ENCODE measurements at places on chromosomes 2 and 18.

- no peak for DNase-seq
Observed at GRCh38 chr2:3505771-3506170, 13.6 kb downstream of the ADI1 start.

DNA sequence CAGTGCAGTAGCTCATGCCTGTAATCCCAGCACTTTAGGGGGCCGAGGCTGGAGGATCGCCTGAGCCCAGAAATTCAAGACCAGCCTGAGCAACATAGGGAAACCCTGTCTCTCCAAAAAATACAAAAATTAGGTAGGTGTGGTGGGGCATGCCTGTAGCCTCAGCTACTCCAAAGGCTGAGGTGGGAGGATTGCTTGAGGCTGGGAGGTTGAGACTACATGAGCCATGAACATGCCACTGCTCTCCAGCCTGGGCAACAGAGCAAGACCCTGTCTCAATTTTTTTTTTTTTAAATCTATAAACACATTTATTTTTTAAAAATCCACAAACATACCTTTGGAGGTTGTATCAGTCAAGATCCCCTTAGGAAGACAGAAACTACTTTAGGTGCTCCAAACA, 326.3 kb downstream of the EPHA4 start:
- no peak for DNase-seq

DNA sequence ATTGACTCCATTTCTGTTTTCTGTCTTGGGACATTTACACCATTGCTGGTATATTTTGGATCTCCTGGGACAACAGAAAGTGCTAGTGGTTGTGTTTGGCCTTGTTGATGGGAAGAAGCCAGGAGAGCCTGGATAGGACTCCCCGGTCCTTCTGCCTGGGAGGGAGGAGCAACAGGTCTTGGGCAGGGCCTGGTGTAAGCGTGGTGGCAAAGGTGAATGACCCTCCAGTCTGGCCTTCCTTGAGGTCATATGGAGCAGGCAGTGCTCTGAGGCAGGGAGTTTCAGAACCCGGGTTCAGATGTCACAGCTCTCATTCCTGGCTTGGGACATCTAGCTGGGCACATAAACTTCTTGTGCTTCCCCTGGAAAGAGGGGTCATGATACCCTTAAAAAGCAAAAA, 56.0 kb upstream of the RBM44 start:
- no peak for DNase-seq

DNA sequence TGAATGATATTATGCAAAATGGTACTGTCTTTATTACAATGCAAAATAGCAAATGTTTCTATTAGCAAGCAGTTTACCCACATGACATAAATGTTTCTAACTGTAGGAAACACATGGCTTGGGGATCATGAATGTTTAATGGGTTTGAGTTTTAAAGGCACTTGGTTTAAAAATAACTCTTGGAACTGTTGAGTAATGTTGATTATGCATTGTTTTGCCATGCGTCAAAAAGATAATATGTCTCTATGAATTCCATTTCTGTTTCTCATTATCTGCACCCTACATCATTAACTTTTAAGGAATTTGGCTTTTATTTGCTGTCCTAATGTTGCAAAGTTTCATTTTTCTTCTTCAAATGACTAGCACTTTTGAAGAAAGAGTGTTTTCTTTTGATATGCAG, 1355.5 kb downstream of the SUCLG1 start:
- no peak for DNase-seq

DNA sequence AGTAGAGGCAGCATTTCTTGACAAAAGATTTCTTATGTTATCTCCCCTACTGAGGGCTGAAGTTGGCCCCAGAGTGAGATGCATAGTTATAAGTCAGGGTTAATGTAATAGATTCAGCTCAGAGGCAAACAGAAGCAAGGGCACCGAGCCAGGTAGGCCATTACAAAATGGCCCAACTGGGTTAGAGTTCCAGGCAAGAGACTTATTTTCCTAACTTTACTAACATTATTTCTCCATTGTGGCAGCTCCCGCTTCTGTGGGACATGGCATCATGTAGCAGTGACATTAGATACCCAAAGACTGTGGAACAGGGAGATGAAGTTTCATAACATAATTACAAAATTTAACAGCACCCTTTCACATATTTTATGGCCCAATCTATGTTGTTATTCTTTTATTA, 27.1 kb downstream of the TSPYL6 start:
- no peak for DNase-seq

- DNase-seq = no peak
Observed at GRCh38 chr2:27079233-27080139, 1.1 kb downstream of the EMILIN1 start.

Measured in activated naive CD4-positive, alpha-beta T cell treated with anti-CD3 and anti-CD28 coated beads for 36 hours (primary cell).